ENCODE measurements at places on chromosomes 16 and 17. TPM values are rescaled to one million over a fixed set of nuclear protein-coding genes. Genes with fewer than 3 reads are reported as not detected.

Gene ZACN
- total RNA-seq, result not detected

Gene CDRT15L2
- total RNA-seq, result not detected

Gene GRAPL
- 0.31 TPM for total RNA-seq

Gene PMP22
- 6.0 TPM for total RNA-seq

Gene DOC2A
- total RNA-seq, result 3.2 TPM

DNA sequence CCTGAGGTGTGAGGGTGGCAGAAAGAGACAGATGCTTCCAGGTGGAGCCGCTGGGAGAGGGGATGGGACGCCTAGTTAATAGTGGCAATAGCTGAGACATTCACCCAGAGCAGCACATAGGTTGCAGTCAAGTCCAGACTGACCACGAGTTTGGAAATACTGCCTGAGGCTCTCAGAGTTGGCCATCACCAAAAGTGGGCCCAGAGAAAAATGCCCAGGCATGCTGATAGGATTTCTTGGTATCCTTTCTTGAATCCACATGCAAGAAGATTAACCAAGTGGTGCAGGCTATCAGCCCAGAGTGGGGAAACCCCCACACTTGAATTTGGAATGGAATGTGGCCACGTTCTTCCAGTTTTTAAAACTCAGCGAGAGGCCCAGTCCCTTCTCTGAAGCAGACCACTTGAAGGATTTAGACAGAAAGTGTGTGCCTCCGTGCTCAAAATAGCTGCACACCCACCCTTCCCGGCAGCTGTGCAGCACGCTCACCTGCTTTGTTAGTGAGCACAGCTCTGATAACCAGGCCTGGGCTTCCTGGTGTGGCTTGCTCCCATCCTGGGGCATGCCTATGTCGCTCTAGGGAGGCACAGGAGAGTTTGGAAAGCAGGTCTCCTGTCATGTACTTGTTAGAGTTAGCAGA is 35.7 kb downstream of the PLD6 start:
- DNase-seq, result no peak

DNA sequence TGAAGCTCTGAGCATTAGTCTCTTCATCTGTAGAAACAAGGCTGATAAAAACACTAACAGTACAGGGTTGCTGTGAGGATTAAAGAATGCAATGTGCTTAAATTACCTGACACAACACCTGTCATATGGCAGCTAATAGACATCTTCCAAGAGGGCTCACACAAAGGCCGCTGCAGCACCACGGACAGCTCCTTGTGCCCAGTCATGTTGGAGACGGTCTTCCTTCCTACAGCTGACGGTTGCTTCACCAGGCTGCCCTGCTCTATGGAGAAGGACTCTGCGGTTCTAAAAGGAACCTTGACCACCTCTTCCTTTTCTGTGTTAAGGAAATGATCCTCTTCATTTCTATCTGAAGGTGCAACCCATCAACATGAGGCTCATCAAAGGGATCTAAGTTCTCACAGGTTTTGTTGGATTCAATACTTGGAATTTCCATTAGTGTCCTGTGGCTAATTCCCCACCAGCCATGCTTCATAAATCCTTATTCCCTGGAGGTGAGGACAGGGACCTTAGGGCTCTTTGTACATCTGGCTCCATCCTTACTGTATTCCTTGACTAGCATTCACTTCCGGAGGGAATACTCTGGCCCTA is 138.9 kb upstream of the CES5A start:
- DNase-seq, result no peak

DNA sequence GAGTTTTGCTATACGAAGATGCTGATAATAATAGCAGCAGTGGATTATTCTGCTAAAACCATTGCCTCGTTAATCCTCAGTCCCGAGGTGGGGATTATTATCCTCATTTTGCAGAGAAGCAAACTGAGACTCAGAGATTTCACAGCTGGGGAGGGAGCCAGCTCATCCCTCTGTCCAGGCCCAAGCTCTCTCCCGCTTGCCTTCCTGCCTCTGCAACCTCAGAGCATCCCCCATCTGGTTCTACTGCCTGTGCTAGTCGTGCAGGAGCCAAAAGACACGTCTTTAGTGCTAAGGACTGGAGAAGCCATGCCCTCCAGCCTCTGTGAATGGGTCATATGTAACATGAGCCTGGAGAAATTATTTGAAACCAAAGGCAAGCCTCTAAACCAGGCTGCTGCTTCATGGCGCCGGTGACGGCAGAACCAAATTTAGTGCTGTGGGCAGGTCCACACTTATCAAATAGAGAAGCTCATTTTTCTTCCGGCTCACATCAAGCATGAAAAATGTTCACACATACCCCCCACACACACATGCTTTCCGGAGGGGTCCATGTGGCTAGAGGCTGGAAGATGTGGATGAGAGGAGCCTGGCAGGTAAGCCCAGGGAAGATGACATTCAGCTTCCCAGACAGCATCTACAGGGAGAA is 13.5 kb downstream of the MAPT start:
- no peak for DNase-seq

- no peak for DNase-seq
Observed at GRCh38 chr16:29831490-29831889, 11.2 kb downstream of the MVP start.

- no peak for DNase-seq
Observed at GRCh38 chr16:49834531-49835151, 21.3 kb downstream of the ZNF423 start.

DNA sequence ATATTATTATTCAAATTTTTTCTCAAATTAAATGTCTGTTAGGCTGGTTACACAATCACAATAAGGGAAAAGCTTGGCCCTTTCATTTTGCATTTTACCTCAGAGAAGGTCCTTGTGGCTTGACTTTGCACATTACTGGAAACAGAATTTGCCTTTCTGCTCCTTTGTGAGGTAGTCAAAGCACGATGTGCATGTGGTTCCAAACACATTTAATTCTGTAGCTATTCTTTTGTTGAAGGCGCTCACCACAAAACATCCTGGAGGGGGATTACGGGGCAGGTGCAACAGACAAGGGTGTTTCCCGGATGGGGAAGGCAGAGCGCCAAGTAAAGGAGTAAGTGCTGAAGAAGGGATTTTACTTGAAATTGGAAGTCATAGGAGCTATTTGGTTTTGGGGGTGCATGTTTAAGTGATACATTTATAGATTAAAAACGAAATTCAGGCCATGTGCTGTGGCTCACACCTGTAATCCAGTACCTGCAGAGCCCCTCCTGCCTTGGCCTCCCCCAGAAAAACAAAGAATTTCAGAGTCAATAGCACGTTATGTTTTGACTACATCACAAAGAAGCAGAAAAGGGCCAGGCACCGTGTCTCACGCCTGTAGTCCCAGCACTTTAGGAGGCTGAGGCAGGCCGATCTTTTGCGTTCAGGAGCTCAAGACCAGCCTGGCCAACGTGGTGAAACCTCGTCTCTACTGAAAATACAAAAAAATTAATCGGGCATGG is 31.2 kb upstream of the TENT4B start:
- no peak for DNase-seq

DNA sequence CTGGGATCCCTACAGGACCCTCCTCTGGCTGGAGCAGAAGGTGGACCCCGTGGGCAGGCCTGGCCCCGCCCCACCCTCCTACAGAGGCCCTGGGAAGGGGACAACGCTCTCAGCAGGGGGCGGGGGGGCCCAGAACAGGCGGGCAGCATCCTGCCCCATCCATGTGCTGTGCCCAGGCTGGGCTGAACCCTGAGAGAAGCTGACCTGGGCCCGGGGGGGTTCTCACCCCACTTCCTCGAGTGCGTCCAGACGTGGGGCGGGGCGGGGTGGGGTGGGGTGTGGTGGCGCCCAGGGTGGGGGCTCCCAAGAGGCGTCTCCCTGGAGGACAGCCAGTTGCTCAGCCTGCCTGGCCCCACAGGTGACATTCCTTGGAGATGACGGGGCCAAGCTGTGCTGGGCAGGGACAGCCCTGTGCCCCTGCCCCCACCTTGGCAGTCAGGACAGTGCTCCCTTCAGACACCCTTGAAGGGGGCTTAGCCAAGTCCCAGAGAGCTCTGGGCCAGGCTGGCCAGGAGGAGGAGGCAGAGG is 390 bp upstream of the UNC13D start:
- no peak for DNase-seq

DNA sequence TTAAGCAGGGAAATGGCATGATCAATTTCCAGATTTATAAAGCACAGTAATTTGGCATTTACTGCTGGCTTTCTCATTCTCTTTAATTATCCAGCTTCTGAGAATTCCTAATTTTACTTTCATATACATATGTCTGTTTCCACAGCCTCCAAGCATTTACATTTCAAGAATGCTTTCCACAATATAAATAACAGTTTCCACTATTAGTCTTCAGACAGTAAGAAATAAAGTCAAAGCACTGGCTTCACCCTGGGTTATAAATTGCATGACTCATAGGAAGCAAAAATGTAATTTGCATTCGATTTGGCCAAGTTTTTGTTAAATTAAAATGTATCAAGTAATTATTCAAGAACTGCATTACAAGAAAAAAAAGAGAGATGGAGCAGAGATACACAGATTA is 53.5 kb downstream of the MPHOSPH6 start:
- no peak for DNase-seq

DNA sequence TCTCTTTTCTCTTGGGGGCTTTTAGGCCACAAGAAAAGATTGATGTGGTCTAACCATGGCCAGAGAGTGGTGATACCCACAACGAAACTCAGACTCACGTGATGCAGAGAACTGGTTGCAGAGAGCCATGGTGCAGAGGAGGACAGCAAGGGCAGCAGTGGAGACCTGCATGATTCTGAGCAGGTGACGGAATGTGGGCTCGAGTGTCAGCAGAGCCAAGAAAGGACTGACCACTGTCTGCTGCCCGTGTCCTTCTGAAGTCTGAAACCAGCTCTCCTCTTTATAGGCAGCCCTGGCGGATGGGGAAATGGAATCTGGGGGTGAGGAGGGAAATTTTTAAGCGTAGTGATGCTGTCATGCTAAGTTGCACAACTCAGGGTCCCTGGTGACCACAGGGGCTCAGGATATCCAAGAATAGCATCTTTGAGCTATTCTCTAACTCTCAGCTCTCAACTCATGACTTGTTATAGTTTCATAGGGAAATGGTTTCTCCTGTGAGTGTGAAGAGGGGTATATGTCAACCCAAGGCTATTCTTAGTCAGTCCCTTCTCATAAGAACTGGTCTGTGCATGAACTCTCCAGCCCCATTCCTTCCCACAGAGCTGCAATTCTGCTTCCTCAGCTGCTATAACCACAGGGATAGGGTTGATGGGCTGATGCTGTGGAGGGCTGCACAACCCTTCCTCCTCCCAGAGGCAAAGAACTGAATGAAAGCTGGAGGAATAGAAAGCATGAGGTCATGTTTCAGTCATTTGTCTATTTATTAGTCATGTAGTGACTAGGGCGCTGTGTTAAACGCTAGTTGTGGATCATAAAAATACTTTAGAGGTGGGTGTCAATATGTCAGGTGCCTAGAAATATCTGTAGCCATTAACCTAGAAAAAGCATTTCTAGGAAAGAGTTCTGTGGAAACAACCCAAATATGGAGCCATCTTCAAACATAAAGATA is at the start of gene CCL3:
CCL3 (minus strand) TSS at position 256 of the 949 bp plus-strand sequence; CDS start at position 171, 85 bp downstream.
- no peak for DNase-seq

DNA sequence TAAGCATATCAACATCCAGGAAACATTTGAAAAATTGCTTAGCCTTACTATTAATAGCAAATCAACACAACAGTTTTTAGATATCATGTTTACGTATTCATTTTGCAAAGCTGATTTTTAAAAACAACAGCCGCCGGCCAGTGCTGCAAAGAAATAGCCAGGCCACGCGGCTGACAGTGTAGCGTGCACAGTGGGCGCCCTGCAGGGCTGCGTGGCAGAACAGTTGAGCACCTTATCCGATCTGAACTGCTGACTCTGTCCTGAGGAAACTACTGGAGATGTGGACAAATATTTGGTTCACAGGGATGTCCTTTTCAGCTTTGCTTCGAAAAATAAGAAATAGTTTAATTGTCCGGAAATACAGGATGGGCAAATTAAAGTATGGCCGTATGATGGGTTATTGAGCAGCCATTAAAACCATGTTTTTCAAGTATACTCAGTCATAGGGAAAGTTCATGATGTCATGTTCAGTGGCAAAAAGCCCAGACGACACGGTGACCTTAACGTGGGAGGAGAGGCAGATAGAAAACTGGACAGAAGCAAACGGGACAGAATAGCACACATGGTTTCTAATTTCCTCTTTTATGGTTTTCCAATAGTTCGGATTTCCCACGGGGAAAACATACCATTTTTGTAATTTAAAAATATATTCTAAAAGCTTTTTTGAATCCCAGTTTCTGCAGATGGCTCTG is 52.4 kb upstream of the ENDOV start:
- no peak for DNase-seq

- no peak for DNase-seq
Observed at GRCh38 chr17:15266325-15267125, 1.4 kb upstream of the PMP22 start.

DNA sequence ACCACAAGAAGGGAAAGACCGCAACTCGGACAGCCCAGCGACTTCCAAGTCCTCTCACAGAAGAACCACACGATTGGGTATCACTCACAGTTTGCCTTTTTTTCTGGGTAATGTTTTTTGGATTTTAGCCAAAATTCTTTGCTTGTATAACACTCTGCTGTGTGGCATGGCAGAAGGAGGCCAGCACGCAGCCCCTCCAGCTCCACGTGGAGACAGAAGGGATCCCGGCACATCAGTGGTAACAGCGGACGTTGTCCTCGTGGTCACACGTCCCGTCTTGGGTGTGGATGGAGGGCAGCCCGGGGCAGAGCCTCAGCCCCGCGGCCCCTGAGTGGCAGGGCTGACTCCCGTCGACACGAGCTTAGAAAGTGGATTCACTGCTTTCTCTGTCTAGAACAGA is 69.1 kb downstream of the KLHDC4 start:
- no peak for DNase-seq

DNA sequence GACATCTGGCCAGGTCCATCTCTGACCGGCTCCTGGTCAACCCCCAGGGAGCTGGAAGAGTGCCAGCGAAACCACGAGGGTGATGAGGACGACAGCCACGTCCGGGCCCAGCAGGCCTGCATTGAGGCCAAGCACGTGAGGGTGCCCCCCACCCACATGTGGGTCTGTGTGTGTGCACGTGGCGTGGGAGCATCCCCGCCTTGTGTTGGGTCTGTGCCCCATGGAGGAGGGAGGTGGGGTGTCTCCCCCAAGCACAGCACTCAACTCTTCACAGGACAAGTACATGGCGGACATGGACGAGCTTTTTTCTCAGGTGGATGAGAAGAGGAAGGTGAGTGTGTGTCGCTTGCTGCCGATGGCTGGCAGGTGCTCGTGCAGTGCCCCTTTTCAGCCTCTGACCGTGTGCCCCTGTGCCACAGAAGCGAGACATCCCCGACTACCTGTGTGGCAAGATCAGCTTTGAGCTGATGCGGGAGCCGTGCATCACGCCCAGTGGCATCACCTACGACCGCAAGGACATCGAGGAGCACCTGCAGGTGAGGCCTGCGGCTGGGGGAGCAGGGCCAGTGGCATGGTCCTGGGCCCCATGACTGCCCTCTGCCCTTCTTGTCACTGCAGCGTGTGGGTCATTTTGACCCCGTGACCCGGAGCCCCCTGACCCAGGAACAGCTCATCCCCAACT is 1.7 kb downstream of the STUB1 start:
- DNase-seq, result no peak

DNA sequence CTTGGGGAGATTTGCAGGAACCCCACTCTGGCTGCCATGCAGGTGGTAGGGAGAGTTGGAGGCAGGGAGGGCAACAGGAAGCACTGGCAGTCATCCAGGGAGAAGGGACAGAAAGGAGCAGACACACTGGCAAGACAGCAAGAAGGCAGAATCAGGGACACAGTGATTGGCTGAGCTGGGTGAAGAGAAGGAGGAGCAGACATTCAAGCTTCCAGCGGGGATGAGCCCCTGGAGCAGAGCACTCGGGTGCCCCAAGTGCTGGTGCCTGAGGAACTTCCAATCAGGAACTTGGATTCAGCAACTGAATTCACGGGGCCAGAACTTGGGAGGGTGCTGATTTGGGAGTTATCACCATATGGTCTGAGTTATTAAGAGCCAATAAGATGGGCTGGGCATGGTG is 6.3 kb upstream of the ITGA3 start:
- no peak for DNase-seq

GRCh38 chr17:6110592-6110991 is 40.4 kb downstream of the WSCD1 start:
- DNase-seq, result peak; percentile 2

Measured in Panc1 (cell line).